ENCODE measurements at places on chromosomes 11 and 22. TPM values are rescaled to one million over a fixed set of nuclear protein-coding genes. Genes with fewer than 3 reads are reported as not detected.

Gene GPHA2
- not detected for total RNA-seq

Gene OR8D4
- total RNA-seq = not detected

GRCh38 chr11:13761250-13761649, 92.8 kb downstream of the FAR1 start:
- no peaks in the 10 kb centered on the region for H3K36me3 ChIP-seq
- H3K4me3 ChIP-seq = no peak overlapping the region
- H3K27me3 ChIP-seq = no peaks in the 10 kb centered on the region
- H3K27ac ChIP-seq = no peak overlapping the region
- DNase-seq = no peak

- no peaks in the 10 kb centered on the region for H3K36me3 ChIP-seq
- DNase-seq = no peak
- H3K27me3 ChIP-seq = no peaks in the 10 kb centered on the region
- no peak overlapping the region for H3K4me3 ChIP-seq
- no peak overlapping the region for H3K27ac ChIP-seq
Measured at GRCh38 chr11:12943311-12943710, 65.8 kb upstream of the RASSF10 start.

DNA sequence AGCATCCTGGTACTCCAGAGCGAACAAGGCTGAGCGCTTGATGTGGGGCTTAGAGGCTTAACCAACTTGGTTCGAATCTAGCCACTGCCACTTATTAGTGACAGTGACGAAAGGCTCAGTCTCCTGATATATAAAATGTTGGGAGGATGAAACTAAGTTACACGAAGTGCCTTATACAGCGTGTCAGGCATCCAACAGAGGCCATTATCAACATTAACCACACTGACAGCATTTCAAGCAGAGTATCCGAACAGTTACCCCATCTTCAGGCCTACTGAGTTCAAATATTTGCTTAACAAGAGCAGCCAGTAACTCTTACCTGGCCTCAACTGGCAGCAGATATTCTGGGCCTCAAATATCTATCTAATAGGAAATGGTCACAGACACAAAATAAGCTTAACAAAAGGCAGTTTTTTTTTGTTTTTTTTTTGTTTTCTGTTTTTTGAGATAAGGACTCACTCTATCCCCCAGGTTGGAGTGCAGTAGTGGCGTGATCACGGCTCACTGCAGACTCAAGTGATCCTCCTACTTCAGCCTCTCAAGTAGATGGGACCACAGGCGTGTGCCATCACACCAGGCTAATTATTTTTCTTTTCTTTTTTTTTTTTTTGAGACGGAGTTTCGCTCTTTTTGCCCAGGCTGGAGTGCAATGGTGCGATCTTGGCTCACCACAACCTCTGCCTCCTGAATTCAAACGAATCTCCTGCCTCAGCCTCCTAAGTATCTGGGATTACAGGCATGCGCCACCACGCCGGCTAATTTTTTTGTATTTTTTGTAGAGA, 2.9 kb downstream of the SERPIND1 start:
- H3K4me1 ChIP-seq = no peaks in the 10 kb centered on the region
- no peak for DNase-seq
- no peak overlapping the region for H3K4me3 ChIP-seq
- no peaks in the 10 kb centered on the region for H3K36me3 ChIP-seq
- no peak overlapping the region for H3K27ac ChIP-seq

DNA sequence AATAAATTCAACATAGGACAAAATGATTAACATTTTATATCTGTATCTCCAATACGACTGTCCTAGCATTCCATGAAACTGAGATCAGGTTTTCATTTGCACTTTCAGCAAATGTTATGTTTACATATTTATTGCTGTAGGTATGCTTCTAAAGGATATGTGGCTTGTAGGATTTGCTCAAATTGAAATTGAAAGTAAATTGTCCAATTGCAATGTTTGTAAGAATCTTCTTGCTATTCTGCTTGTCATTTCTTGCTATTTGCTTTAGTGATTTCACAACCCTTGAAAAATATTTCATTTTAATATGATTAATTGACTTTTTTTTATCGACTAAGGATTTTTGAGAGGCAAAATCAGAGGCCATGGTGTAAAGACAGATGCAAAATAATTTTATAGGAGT, 904.2 kb upstream of the RAG2 start:
- H3K27ac ChIP-seq = no peak overlapping the region
- no peaks in the 10 kb centered on the region for H3K4me1 ChIP-seq
- no peak overlapping the region for H3K4me3 ChIP-seq
- no peaks in the 10 kb centered on the region for H3K27me3 ChIP-seq

DNA sequence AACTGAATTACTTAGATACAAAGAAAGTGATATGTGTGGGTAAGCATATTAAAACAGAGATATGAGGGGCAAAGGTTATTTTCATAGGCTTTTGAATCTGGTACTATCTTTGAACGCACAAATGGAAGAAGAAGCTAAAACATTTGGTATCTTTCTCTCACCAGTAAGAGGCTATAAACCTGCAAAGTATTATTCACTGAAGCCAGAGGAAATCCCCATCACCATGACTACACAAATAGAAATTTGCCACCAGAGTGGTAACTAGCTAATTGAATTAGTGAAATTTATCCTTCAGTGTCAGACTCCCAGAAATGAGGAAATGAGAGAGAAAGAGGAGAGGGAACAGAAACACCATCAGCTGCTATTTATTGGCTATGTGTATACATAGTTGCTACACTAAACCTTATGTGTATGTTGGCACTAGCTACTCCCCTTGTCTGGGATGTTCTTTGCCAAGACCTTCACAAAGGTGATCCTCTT, 503.4 kb downstream of the DLG2 start:
- no peaks in the 10 kb centered on the region for H3K36me3 ChIP-seq
- H3K27ac ChIP-seq = no peak overlapping the region
- no peak overlapping the region for H3K4me3 ChIP-seq
- no peaks in the 10 kb centered on the region for H3K27me3 ChIP-seq
- DNase-seq = no peak

- H3K27me3 ChIP-seq = no peaks in the 10 kb centered on the region
- peak overlapping the region; percentile 66 for H3K27ac ChIP-seq
- H3K36me3 ChIP-seq = no peaks in the 10 kb centered on the region
- H3K4me3 ChIP-seq = no peak overlapping the region
- peaks cover 19% of the 10 kb centered on the region for H3K4me1 ChIP-seq
Measured at GRCh38 chr11:12802418-12803085, 128.3 kb downstream of the TEAD1 start.

Data from tibial nerve (tissue), 4 donors.